Stimulated activated CD4-positive, alpha-beta T cell treated with anti-CD3 and anti-CD28 coated beads, Interleukin-12 subunit alpha, Interleukin-12 subunit beta, amount 100 ng/mL, for 4 hours (primary cell): ENCODE measurements at places on chromosomes 4 and X.

DNA sequence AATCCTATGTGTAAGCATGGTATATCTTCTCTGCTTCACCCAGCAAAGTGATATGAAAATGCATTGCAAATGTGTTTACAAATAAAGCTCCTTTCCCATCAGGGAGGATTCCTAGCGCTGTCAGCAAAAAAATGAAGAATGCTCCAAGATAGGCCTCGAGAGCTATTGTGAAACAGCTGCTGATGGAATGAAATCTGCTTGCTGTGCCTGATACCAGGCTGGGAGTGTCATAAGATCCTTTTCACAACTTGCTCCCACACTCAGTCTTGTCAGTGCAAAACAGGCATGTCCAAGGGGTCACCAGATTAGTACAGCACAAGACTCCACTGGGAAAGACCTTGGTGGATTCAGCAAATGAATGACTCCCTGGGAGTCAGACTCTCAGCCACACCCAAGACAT, 34.1 kb downstream of the HNRNPH2 start:
- DNase-seq: no peak

DNA sequence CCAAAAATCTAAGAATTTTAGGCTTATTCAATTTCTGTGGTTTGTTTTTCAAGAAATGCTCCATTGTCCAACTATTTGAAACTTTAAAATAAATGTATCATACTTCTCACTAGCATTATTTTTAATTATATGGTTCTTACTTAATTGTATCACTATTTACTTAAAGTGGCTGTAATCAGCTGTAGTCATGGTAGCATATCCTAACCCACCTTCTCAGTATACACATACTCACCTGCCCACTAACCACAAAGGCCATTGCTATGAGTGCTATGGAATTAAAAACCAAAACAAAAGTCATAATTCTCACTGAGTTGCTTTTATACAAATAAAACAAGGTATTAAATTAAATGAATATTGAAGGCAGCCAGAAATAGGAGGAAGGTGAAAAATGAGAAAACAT, 5.0 kb downstream of the FBXO8 start:
- DNase-seq: no peak

- DNase-seq: no peak
Observed at GRCh38 chr4:48752726-48753125, 27.4 kb downstream of the FRYL start.

DNA sequence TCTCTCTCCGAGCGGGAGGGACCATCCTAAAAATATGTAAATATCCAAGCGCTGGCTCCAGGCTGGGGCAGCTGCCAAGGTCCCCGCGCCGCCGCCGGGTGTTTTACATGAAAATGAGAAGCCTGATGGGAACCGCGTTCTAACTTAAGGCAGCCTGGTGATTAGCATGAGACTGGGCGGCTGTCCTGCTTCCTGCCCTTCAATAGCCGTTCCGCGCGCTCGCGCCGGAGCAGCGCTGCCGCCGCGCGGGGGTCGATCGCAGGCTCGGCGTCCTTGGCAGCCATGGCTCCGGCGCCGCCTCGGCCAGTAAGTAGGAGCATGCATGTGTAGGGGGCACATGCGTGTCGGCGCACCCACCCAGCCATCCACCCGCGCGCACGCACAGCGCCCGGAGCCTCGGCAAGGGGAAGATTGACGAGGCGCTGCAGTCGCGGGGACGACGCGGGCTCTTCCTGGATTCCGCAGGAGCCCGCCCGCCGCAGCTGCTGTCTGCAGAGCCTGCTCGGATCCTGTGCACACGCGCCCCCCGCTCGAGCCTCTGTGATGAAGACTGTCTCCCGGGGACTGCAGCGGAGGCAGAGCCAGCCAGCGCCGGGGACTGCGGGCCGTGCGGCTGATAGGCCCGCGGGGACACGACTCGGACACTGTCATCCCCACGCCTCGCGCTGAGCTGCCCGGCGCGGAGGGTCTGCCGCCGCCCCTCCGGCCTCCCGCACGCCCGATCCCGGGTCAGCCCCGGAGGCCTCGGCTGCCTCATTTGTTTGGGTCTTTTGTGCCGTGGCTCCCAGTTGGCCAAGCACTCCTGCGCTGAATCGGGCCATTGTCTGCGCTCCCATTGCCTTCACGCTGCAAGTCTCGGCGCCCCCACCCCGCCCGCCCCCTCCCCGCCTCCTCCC, 734 bp downstream of the STOX2 start:
- DNase-seq: no peak

DNA sequence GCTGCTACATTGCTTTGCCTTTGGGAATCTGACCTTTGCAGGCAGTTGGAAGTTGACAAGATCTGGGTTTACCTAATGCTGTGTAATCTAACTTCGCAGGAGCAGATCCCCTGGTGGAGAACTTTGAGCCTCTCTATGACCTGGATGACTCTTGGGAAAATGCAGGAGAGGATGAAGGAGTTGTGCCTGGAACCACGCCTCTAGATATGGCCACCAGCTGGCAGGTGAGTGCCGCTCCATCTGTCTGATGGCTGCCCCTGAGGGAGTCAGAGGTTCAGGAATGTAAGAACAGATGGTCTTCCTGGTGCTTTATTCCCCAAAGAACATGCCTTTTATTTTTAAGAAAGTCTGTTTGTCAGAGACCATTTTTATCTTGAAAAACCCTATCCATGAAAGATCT, 109.3 kb downstream of the NFKB1 start:
- no peak for DNase-seq

DNA sequence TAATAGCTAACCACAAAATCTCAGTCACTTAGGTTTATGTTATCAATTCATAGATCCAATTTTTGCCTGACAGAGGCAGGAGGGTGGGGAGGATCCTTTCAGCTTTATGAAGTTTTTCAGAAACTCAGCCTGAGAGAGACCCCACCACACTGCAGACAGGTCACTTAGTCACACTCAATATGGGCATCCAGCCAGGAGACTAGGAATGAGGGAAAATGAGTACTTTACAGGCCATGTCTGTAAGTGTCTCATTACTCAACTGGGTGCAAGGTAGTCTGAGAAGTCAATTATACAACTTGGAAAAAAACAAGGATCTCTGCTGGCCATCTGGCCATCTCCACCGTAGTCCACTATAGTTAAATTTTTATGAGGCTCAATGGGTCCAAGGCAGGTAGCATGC, 365.9 kb downstream of the INPP4B start:
- DNase-seq: no peak

DNA sequence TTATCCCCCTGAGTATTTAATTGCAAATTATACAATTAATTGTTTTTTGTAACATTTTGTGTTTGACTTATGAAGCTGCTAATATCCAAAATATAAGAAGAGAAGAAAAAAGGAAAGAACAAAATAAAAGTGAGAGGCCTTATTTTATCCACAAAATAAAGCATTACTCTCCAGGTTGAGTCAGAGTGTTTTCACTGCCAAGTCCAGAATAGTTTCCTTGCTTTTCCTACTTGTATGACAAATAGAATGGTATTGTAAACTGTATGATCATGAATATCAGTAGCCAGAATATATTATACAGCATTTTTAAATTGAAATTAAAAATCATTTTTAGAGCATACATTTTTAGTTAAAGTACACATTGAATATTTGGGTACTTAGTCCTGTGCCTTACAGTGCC, 237.8 kb downstream of the NDST4 start:
- no peak for DNase-seq

GRCh38 chr4:95956094-95956493, 116.2 kb downstream of the PDHA2 start:
- DNase-seq: no peak

DNA sequence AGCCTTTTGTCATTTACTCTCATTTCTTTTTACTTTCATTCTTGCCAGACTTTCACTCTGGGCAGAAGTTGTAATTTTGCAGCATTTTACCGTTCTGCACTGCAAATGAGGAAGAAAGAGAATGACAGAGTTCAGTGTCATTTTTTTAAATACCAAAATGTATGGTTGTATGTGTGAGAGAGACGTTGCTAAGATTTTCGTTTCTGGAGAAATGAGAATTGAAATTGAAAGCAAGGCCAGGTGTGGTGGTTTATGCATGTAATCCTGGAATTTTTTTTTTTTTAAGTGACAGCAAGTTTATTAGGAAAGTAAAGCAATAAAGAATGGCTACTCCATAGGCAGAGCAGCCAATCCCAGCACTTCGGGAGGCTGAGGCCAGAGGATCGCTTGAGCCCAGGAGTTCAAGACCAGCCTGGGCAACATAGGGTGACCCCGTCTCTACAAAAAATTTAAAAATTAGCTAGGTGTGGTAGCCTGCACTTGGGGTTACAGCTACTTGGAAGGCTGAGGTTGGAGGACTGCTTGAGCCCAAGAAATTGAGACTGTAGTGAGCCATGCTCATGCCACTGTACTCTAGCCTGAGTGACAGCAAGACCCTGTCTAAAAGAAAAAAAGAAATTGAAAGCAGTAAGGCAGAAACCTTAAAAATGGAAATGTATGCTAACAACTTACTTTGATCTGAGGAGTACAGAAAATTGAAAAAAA, 12.9 kb downstream of the DCK start:
- DNase-seq: no peak

DNA sequence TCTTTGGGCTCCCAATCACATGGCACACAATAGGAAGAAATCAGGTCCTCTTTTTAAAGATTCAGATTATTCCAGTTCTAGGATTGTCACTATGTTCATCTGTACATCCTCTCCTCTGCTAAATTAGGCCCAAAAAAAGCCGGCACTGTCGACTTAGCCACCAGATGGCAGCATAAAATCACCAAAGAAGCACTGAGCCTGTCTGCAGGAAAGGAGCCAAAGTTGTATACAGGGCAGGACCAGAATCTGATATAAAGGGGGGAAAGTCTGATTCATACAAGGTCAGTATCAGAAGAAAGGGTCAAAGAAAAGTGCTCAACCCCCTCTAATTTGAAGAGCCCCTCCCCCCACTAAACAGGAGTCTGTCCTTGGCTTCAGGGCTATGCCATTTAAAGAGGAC, 292.5 kb downstream of the CHIC1 start:
- peak; percentile 27 for DNase-seq

GRCh38 chr4:31657859-31658570, 937.8 kb downstream of the PCDH7 start:
- DNase-seq: no peak

- DNase-seq: no peak
Observed at GRCh38 chr4:112552668-112553067, 36.7 kb upstream of the NEUROG2 start.

- DNase-seq: no peak
Observed at GRCh38 chr4:73815145-73815544, 21.3 kb upstream of the CXCL6 start.

- DNase-seq: no peak
Observed at GRCh38 chr4:64417974-64418373, 8.7 kb upstream of the TECRL start.

DNA sequence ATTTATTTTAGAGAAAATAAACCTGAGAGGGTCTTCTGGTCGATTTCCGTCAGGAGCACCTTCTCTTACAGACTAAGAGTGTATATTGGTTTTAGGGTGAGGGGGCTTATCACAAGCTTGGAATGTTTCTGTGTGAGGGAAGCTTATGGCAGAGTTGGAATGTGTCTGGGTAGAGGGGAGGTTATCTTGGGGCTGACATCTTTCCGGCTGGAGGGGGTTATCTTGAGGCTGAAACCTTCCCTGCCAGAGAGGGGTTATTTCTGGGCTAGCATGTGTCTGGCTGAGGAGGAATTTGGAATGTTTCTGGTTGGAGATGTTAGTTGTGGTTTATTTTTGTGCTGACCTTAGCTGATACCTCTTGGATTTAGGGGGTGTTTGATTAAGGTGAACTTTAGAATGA, 1312.1 kb downstream of the ADGRL3 start:
- DNase-seq: no peak

DNA sequence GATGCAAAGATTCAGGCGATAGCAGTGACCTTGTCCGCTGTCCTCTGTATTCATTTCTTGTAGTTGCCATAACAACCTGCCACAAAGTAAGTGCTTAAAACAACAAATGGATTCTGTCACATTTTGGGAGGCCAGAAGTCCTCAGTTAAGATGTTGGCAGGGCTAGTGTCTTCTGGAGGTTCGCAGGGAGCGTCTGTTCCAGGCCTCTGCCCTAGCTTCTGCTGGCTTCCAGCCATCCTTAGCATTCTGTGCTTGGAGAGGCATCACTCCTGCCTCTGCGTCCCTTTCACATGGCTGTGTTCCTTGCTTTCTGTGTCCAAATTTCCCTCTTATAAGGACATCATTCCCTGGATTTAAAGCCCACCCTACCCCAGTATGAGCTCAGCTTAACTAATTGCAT, 31.5 kb upstream of the ZNF185 start:
- DNase-seq: no peak

GRCh38 chrX:19931146-19931545, 43.7 kb upstream of the SH3KBP1 start:
- no peak for DNase-seq

GRCh38 chr4:148618856-148619255, 176.6 kb upstream of the NR3C2 start:
- DNase-seq: no peak

GRCh38 chr4:91846233-91846632, 457.5 kb upstream of the GRID2 start:
- no peak for DNase-seq

GRCh38 chrX:136600059-136600458, 47.9 kb upstream of the CD40LG start:
- DNase-seq: no peak

DNA sequence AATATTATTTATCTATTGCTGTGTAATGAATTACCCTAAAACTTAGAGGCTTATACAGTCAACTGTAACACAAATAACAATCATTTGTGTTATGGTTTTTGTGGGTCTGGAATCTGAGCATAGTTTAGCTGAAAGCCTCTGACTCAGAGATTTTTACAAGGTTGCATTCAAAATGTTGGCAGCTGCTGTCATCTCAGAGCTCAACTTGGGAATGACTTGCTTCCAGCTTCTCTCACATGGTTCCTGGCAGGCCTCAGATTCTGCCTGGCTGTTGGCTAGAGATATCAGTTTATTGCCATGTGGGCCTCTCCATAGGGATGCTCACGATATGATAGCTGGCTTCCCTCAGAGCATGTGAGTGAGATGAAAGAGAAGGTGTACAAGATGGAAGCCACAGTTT, 70.2 kb upstream of the BRWD3 start:
- no peak for DNase-seq

DNA sequence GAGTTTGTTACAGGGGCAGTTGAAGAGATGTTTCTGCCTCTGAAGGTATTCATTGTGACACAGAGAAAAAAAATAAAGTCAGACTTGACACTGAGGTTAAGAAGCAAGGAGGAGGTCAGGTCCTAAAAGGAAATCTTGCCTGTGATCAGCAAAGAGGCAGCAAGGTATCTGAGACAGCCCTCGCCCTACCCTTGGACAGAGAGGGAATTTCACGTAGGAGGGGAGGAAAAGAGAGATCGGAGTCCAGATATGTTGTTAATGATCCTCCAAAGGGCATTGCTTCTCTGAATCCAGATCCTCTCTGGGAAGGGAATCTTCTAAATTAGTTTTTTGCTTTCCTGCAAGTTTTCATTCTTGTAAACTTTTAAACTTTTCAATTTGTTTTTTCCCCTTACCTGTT, 15.3 kb upstream of the PRR27 start:
- no peak for DNase-seq
